ENCODE measurements at places on chromosomes 5 and 9.

- DNase-seq: no peak
Measured at GRCh38 chr9:135605238-135605781, 34.0 kb downstream of the GLT6D1 start.

GRCh38 chr9:91198405-91198804 lies 163.3 kb downstream of the AUH start:
- DNase-seq: no peak

GRCh38 chr5:116573279-116573701 lies 1.3 kb downstream of the SEMA6A start:
- DNase-seq: peak; percentile 8

GRCh38 chr9:126777733-126778132 lies 27.1 kb upstream of the ZBTB43 start:
- no peak for DNase-seq

DNA sequence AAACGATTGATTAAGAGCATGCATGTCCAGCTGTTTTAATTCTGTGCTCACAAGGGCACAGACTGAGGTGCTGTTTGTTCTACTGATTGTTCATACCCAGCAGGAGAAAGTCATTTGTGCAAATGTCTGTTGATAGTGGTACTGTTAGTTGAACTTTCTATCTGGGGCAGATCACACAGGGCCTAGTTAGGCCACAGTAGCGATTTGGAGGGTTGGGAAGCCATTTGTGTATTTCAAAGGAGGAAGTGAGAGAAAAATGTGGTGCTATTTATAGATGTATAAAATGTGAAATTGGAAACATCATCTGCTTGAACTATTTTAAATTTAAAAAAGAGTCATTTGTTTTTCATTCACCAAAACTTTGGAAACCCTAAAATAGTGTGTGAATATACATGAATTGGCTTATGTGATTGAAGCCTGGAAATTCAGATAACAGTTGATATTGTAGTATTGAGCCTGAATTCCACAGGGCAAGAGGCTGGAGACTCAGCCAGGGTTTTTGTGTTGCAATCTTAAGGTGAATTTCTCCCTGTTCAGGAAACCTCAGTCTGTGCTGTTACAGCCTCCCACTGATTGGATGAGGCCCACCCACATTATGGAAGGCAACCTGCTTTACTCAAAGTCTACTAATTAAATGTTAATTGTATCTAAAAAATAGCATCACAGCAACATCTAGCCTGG lies 162.0 kb upstream of the CDKN2B start:
- no peak for DNase-seq

GRCh38 chr5:74994826-74995225 lies 57.5 kb downstream of the GCNT4 start:
- no peak for DNase-seq

- DNase-seq: peak; percentile 30
Measured at GRCh38 chr9:70133253-70134208, 89.9 kb downstream of the MAMDC2 start.

DNA sequence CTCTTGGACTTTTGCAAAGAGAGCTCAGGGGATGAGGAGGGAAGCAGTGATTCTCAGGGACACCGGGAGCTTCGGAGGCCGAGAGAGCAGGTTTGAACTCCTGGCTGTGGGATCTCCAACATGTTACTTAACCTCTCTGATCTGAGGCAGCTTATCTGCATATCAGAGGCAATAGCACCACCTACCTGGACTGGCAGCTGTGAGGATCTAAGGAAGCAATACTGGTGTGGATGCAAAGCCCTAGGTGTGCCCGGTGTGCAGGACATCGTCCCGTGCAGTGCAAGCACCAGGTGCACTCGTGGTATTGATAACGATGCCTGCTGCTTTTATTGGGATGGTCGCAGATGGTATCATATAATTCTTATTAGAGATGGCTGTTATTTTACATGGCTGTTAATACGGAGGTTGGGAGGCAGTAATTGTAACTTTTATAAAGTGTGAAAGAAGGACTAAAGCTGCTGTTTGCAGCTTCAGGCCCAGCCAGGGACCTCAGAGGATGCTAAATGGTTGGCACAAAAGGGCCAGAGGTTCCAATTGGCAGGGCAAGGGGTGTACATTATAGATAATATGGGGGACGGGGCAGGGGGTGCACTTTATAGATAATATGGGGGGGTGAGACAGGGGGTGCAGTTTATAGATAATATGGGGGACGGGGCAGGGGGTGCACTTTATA lies 14.9 kb downstream of the COL5A1 start:
- DNase-seq: peak; percentile 36

DNA sequence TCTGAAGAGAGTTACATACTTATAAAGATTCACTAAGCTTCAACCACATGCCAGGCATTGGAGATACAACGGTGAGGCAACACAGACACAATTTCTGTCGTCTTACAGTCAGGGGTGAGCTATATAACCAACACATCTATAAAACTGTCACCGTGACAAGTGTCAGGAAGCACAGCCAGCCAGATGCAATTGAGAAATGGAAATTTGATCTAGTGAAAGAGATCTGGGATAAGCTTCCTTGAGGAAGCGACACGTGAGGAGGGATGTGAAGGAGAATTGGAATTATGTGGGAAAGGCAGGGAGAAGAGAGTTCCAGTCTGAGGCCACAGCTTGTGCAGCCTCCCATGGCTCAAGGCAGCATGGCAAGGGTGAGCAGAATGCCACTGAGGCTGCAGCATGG lies 50.9 kb upstream of the ZNF354B start:
- no peak for DNase-seq

GRCh38 chr5:163915481-163915961 lies 410.1 kb downstream of the MAT2B start:
- peak; percentile 53 for DNase-seq

DNA sequence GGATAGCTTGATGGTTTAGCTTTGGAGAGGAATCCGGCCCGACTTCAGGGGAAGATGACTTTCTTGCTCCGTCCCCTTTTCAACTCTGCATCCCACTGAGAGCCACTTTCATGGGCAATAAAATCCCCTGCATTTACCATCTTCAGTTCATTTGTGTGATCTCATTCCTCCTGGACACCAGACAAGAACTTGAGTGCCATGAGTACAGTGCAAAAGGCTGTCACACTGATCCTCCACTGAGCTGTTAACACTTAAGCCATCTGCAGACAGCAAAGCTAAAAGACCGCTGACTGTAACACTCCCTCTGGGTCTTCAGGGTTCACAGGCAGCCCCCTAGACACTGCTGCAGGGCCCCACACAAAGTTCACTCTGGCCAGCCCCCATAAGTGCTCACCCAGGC lies 48.3 kb upstream of the TCERG1 start:
- DNase-seq: no peak

DNA sequence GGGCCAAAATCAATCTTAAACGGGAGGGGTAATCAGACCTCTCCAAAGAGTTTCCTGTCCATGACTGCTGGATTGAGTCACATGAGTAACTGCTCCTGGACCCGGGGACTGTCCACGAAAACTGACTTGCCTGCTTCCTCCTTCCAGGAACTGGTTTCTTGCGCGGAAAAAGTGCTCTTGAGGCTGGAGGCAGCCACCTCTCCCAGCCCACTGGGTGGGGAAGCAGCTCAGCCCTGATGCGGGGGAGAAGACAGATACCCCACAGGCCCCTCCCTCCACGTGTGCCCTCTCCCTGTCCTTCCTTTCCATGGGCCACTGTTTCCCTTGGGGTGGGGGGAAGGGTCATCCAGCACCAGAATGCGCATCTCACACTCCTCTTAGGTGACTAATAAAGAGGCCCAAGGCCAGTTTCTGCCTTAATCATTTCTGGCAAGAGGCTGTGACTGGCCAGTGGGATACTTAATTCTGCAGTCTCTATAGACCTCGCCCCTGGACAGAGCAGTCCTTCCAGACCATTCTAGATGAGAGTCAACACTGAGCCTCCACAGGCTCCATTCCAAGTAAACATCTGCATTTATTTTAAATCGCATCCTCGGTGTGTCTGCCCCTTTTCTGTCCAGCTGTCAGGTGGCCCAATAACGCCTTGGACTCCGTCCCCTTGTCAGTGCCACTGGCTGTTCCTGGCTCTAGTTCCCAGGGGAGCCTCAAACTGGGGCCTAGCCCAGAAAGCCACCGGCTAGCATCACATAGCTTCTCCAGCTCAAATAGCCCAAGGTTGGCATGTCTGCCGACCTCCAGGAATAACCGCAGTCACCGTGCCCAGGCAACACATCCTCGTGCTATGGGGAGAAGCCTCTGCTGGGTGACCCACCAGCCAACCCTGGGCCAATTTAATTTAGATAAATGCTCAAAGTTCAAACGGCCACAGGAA lies 12.0 kb downstream of the REXO4 start:
- peak; percentile 28 for DNase-seq

DNA sequence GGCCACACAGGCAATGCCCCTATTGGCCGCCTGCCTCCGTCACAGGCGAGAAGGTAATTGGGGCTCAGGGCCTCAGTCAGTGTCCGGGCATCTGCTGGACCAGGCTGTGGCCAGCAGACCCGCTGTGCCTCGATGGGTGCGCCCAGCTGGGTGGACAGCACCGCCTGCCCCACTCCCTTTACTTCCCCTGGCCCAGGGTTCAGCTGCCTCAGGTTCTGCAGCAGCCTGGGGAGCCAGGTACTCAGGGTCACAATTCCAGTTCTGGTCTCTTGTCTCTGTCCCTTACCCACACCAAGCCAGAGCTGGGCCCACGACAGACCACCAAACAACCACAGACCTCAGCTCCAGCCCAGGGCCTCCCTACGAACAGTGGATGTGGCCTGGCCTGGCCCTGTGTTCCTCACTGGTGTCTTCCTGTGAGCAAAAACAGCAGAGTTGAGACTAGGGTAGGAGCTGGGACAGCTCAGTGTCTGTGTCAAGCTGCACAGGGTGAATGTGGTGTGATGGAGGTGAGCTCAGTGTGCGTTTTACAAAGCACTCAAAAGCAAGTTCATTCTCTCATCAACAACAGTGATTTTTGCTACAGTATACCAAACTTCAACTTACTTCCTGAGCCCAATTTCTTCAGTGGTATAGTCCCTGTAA lies 33.4 kb upstream of the SUSD3 start:
- no peak for DNase-seq

GRCh38 chr9:95640336-95640735 lies 123.6 kb upstream of the PTCH1 start:
- DNase-seq: no peak

- DNase-seq: no peak
Measured at GRCh38 chr5:163387589-163388343, 49.6 kb upstream of the CCNG1 start.
